ENCODE measurements at places on chromosomes 5 and 9.

- no peak for DNase-seq
Measured at GRCh38 chr5:149381261-149381985, 2.3 kb upstream of the IL17B start.

DNA sequence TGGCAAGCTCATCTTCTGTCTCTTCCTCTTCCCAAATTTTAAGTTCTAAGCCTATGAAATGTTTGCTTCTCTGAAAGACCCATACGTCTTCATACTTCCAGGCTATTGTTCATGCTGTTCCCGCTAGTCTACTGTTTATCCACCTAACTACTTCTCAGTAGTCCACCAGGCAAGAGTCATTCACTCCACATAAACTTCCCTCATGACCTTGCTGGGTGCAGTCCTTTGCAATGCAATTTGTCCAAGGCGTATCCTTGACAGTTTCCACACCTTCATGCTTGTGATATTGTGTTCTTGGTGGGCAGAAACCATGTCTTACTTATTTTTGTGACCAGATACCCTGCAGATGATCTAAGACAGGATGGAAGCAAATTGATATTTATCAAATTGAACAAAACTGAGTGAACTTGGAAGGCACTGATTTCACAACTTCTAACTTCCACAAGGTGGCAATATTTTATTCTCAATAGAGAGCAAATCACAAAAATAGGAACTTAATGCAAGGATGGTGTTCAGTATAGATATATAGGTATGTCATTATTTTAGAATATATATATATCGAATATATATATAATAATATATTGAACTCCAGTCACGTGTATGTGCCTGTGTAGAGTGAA, 30.3 kb downstream of the TYRP1 start:
- DNase-seq: peak; percentile 61

DNA sequence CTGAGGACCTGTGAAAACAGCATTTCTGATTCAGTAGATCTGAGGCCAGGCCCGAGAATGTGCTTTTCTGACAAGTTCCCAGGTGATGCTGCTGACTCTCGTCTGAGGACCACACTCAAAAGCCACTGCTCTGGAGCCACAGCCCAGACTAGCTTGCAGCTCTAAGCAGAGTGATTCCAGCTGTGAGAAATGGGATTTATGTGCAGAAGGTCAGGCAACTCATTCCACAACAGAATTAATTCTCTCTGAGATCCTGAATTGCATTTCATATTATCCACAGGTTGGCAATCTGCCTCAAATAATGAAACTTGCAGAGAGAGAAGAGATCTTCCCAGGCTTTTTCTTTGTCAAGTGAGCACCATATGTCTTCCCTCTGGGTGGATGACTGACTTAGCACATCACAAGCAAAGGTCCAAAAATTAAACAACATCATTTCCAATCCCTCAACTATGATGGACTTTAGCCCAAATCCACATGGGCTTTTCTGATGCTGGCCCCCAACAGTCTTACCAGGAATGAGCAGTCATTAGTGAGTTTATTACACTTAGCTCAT, 140.2 kb downstream of the ALDH1A1 start:
- no peak for DNase-seq

DNA sequence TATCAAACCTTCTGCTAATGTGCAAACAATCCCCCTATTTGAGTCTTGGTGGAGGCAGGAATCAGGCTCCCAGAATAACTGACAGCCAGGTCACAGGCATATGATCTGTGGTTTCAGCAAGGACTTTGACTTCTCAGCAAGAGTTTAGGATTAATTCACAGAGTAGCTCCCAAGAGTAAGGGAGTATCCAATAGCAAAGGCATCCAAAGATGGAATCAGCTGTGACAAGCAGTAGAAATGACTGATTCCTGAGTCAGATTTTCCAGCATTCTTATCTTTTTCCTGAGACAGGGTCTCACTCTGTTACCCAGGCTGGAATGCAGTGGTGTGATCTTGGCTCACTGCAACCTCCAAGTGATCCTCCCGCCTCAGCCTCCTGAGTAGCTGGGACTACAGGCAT, 108.3 kb downstream of the EPB41L4A start:
- no peak for DNase-seq

GRCh38 chr5:174733836-174734235, 9.5 kb downstream of the MSX2 start:
- DNase-seq: no peak

DNA sequence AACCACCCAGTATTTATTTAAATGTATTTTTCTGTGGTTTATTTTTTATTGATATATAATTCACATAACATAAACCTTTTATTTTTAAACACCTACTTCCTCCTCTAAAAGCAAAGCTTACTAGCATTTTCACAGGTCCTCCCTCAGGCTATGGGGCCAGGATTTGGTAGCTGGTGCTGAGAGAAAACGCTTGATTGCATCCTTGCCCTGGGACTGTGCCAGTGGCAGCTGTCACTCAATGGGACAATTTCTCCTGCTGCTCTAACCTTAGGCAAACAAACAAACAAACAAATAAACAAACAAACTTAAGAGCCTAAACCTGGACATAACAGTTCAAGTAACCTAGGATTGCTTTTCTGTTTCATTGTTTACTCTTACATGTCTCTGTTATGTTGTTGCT, 102.7 kb downstream of the FOCAD start:
- DNase-seq: no peak

All from HCEC 1CT (cell line).